Thoracic aorta (tissue), 2 donors: ENCODE measurements at places on chromosomes 6 and 20. TPM values are rescaled to one million over a fixed set of nuclear protein-coding genes. Genes with fewer than 3 reads are reported as not detected.

DNA sequence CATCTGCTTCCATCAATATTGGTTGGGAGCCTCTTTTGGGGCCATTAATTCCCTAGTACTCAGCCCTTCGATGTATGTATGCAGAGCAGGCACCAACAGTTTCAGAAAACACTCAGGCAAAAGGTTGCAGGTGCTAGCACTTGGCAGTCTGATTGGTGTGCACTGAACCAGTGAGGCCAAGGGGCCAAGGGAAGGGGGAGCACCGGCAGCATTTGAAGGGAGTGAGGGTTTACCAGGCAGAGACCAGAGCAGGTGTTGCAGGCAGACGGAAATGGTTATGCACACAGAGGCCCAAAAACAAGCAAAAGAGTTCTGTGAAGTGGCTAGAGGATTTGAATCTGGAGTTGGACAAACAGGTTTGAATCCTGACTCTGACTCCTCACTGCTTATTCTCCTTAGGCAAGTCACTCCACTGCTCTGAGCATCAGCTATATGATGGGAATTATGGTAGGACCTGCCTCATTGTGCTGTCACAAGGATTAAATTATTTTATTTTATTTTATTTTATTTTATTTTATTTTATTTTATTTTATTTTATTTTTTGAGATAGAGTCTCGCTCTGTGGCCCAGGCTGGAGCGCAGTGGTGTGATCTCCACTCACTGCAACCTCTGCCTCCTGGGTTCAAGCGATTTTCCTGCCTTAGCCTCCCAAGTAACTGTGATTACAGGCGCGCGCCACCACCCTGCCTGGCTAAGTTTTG is 58.1 kb upstream of the SHLD1 start:
- no peak for DNase-seq

GRCh38 chr6:109498936-109499335 is 15.9 kb upstream of the ZBTB24 start:
- DNase-seq, result no peak

- DNase-seq, result no peak
Observed at GRCh38 chr6:53645859-53646258, 19.7 kb downstream of the KLHL31 start.

- DNase-seq, result no peak
Observed at GRCh38 chr6:21305893-21306332, 287.6 kb upstream of the SOX4 start.

DNA sequence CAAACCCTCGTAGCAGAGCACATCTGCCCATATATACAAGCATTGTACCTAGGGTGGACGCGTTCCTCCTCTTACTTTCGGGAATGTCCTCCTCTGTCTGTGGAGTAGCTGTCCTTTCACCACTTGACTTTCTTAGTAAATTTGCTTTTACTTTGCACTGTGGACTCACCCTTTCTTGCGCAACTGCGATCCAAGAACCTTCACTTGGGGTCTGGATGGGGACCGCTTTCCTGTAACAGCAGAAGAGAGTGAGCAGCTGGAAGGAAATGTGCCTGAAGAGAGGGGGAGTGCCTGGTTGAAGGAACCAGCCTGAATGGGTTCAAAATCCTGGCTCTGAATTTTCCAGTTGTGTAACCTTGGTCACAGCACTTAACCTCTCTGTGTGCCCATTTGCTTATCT is 40.1 kb upstream of the PMEPA1 start:
- DNase-seq, result no peak

- DNase-seq, result no peak
Observed at GRCh38 chr6:8079126-8079525, 14.9 kb upstream of the BLOC1S5 start.

- DNase-seq, result no peak
Observed at GRCh38 chr20:62309947-62310756, 7.4 kb downstream of the ADRM1 start.

- DNase-seq, result no peak
Observed at GRCh38 chr20:51418137-51418529, 124.4 kb downstream of the NFATC2 start.

DNA sequence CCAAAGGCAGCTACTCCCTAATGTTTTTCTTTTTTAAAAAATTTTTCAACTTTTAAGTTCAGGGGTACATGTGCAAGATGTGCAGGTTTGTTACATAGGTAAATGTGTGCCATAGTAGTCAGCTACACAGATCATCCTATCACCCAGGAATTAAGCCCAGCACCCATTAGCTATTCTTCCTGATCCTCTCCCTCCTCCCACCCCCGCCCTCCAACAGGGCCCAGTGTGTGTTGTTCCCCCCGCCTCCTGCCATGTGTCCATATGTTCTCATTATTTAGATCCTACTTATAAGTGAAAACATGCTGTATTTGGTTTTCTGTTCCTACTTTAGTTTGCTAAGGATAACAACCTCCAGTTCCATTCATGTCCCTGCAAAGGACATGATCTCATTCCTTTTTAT is 12.4 kb downstream of the TRIM15 start:
- DNase-seq, result no peak

- no peak for DNase-seq
Observed at GRCh38 chr20:32134026-32134425, 24.5 kb downstream of the TM9SF4 start.

- DNase-seq, result no peak
Observed at GRCh38 chr6:154249499-154250298, 106.9 kb downstream of the IPCEF1 start.

- no peak for DNase-seq
Observed at GRCh38 chr6:126804332-126805064, 314.0 kb upstream of the RSPO3 start.

DNA sequence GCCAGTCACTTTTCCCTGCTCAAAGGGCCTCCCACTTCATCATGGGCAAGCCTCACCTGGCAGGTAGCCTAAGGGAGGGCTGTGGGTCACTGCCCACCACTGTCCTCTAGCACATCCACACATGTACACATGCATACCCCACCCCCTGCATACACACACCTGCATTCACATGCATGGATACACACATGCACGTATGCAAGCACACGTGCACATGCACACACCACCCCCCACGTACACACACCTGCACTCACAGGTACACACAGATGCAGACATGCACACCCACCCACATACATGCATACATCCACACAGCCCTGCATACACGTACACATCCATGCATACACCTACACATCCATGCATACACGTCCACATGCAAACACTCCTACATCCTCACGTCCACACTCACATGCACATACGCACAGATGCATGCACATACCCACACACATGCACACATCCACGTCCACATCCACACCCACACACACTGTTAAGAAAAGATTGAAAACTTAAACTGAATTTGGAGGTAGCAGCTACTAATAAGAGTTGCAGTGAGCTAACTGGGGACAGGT is 14.0 kb upstream of the EXOC2 start:
- DNase-seq, result no peak

The AVP gene
- total RNA-seq, result not detected

DNA sequence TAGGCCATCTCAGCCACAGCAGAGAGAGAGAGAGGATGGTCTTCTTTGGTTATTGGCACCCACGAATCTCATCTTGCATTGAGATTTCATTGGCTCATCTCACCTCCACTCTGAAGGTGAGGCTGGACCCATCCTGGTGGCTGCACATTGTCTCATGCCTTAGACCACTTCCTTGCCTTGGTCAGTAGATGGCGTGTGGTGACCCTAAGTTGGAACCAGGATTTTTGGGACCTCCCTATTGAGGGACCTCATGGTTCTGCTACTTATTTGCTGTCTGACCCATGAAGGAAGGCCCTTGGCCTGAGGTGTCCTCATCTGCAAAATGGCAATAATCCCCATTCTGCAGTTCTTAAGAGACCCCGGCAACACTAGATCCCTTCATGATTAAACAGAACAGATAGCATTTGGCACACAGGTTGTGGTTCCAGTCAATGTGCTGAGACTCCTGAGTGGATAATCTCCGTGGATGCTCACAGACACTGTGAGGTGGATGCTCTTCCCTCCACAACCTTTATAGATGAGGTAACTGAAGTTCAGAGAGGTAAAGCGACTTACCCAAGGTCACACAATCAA is 21.5 kb upstream of the AAR2 start:
- DNase-seq, result no peak

DNA sequence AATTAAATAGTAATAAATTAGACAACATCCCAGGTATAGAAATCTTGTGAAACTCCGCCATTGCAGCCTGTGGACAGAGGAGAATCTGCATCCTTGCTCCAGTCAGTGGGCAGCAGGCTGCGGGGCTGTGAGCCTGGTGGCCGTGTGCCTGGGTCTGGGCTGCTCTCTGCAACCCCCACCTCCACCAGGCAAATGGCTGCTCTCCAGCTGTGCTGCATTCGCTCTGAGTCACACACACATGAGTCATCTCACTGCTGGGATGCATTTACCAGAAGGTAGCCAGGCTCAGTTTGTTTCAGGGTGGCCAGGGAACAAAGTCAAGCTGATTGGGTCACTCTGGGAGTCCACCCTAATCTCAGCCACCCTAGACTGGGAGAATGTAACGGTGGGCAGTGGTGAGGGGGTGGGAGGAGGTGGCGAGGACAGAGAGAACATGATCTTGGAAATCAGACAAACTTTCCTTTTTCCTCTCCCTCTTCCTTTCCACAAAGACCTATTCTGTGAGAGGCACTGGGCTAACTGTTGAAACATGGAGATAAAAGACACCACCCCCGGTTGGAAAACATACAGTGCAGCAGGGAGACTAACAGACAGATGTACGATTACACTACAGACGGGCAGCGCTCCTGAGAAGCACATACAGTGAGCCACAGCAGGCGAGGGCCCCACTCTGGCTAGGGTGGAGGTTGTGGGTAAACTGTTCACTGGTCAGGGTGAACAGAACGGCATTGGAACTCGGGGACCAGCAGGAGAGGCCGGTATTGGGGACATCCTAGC is 59.2 kb downstream of the TRAM2 start:
- DNase-seq, result peak; percentile 96
